Natural killer cell treated with Interleukin-12 subunit alpha and Interleukin-12 subunit beta and Interleukin-15 and Interleukin-18, amount 100 ng/mL, for 72 hours (primary cell): ENCODE measurements at places on chromosomes 6 and 20. TPM values are rescaled to one million over a fixed set of nuclear protein-coding genes. Genes with fewer than 3 reads are reported as not detected.

LRRN4 gene
- not detected for total RNA-seq

- DNase-seq = no peak
These were observed 3.0 kb downstream of the LST1 start for GRCh38 chr6:31588871-31589650.

NFATC2 gene
- total RNA-seq = 97.1 TPM

ZC2HC1B gene
- not detected for total RNA-seq

DNA sequence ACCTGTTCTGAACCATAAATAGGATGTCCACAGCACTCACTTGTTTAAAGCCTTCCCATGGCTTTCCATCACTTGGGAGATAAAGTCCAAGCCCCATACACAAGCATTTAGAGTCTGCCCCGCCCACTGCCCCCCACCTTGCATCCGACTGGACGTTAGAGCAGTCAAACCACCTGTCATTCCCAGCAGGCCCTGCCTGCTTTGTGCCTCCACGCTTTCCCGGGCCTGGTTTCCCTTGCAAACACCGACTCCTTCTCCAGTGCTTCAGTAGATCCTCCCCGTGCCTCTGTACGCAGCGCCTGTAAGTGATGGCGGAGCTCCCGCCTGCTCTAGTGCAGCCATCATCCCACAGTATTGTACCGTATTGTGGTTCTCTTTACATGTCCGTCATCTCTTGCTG lies 38.3 kb upstream of the INSM1 start:
- no peak for DNase-seq

KIF3B gene
- 61.2 TPM for total RNA-seq

DNA sequence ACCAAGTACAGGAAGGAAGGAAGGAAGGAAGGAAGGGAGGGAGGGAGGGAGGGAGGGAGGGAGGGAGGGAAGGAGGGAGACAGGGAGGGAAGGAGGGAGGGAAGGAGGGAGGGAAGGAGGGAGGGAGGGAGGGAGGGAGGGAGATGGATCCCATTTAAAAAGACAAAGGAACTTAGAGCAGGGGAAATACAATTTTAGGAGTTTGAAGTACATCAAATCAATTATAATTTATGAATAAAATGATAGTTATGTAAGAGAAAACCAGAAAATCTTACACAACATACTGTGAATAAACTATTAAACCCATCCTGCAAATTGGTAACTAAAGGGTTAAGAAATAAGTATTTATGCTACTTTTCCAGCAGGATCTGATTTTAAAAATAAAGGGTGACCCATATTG lies 475.9 kb downstream of the HDGFL1 start:
- DNase-seq = no peak

DNA sequence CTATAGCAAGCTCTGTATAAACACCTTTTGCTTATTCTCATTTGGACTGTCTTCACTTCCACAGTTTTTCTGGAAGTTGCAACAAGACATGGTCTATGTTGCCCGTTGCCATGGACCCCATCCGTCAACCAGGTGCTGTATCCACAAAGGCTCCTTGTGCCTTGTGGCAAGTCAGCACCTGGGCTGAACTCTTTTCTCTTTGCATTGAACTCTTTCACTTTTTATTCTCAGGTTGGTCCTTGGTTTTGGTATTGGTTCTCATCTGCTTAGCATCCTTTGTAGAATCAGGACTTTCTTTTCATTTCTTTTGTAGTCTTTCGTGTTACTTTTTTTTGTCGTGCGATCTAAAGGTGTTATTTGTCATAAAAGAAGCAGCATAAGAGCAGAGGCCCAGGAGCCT lies 5.0 kb upstream of the GSTA1 start:
- no peak for DNase-seq

- peak; percentile 91 for DNase-seq
These were observed 93.7 kb downstream of the PSMB1 start for GRCh38 chr6:170459451-170459850.

- DNase-seq = peak; percentile 65
These were observed at the start of gene EBF4 for GRCh38 chr20:2692036-2692885. TSS of gene EBF4 (plus strand) at chr20:2692780. CDS start at chr20:2693646, 866 bp downstream.

DNA sequence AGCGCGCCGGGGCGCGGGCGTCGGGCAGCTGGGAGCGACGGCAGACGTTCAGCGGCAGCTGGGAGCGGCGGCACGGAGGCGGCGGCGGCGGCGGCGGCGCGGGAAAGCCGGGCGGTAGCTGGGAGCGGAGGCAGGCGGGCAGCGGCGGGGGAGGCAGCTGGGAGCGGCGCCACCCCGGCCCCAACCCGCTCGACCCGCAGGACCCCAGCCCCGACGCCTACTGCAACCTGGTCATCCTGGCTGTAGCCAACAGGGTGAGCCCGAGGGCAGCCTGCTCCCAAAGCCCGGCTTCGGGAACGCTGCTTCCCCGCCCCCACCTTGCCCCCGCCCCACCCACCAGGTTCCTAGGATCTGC lies 8.9 kb downstream of the CCM2L start:
- DNase-seq = no peak

GRCh38 chr20:56461576-56461975 lies 6.9 kb upstream of the RTF2 start:
- no peak for DNase-seq

CST5 gene
- not detected for total RNA-seq

- no peak for DNase-seq
These were observed 14.7 kb upstream of the CCDC167 start for GRCh38 chr6:37514321-37514771.

DNA sequence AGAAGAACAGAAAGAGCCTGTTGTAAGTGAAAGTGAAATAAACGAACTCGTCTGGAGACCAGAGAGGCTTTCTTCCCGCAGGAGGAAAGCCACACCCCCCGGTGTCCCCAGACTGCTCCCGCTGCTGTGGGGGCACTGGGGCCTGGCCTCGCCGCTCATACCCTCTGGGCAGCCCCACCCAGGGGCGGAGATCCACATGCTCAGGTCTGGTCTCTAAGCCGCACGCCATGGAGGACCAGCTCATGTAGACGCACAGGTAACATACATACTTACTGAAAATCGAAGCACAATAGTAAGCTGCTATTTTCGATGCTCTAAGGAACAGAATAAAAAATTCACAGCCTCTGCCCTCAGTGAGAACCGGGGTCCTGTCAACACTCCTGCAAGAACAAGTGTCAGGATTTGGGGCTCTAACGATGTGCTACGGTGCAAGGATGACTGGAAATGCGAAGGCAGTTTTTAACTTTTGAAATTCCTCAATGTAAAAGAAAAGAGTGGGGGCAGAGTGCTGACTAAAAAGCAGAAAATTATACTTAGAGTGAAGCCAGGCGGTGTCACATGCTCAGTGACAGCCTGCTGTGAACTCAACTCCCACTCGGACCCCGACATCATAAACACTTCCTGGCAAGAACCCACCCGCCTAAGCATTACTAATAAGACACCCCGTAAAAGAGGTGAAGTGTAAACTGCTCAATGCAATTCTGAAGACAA lies 110.5 kb downstream of the IRF4 start:
- no peak for DNase-seq

GRCh38 chr6:88631830-88632229 lies 331.6 kb downstream of the RNGTT start:
- no peak for DNase-seq

GRCh38 chr20:45020236-45020886 lies 54.0 kb downstream of the STK4 start:
- DNase-seq = no peak

GRCh38 chr6:69802995-69803394 lies 6.2 kb upstream of the LMBRD1 start:
- DNase-seq = no peak

TAGAP gene
- 39.6 TPM for total RNA-seq

DACT2 gene
- total RNA-seq = not detected

DNA sequence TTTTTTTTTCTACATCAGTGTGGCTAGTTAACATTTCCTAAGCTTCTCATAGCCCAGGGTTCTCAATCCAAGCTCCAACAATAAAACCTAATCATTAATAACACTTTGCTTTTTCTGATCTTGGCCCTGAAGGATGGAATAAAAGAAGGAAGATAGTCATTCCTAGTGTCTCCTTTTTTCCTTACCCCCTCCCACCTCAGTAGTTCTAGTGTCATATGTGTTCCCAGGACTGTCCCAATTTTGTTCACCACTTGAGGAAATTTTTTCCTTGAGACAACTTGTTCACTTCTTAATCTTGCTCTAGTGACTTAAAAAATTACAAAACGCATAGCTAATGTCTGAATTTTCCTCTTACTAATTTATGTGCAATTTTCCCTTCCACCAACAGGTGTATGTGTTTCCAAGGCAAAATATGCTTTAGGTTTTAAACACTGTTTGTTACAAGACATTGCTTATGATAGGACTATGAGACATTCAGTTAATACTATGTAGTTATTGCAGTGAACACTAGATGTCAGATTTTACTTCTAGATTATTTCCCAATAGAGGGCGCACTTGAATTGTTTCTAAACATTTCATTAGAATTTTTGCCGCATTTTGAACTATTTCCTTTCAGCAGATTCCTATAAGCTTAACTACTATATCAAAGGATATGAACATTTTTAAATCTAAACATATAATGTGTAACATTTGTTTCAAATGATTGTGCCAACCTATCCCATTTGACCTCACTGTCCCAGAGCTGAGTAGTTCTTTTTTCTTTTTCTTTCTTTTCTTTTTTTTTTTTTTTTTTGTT lies 18.5 kb upstream of the C6orf141 start:
- DNase-seq = no peak

MUCL3 gene
- total RNA-seq = not detected

GRCh38 chr6:159595173-159595572 lies 97.9 kb downstream of the SOD2 start:
- DNase-seq = no peak
